ENCODE measurements at places on chromosomes 6 and 20.

GRCh38 chr6:161001421-161001820, 9.9 kb downstream of the MAP3K4 start:
- peak; percentile 41 for DNase-seq

GRCh38 chr20:40196846-40197436, 492.1 kb downstream of the MAFB start:
- DNase-seq, result no peak

DNA sequence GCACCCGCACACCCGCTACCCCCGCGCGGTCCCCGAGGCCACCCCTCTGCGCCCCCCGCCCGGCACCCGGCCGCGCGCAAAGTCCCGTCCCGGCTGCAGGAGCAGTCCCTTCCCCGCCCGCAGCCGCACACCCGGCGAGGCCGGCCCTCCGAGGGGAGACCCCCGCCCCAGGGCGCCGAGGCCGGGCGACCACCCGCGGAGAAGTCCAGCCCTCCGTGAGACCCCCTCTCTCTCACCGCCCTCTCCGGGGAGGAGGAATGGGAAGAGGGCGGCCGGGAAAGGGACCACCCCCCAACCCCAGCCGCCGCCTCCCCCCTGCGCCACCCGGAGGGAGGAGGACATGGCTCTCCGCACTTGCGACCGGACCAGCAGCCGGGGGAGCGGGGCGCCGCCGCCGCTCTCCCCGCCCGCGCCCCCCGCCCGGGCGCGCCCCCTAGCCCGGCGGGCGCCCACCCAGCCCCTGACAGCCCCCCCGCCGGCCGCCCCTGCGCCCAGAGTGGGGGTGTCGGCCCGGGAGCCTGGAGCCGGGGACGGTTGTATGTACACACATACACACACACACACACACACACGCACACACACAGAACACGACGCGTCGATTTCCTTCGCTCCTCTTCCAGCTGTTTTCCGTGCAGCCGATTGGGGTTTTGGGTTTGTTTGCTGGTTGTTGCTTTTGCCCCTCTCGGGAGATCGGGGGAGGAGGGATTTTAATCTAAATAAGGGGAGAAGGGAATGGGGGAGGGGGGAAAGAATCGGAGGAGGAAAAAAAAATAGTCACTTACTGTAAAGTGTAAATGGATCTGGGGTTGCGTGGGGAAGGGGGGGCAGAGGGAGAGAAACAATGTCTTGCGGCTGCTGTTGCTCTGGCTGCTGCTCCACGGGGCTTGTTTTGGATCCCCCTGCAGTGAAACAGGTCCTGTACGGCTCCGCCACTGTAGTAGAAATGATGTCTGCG, at the start of gene ATXN1:
ATXN1 (minus strand) TSS at position 945 of the 955 bp plus-strand sequence.
- DNase-seq, result peak; percentile 60

DNA sequence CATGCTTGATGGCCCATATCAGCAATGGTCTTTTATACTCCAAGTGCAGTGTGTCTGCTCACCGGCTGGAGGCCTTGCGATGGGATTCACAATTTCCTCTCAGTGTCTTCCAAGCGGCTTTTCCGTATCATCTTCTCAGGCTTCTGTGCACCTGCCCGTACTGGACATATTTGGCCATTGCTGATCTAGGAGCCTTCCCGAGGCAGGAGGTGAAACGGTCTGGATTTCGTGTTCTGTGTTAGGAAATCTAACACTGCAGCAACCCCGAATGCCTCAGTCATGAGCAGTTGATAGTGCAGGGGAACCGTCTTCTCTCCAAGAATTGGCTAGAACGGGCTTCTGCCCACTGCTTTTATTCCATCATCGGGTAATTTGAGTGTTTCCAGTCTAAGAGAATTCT, 60.5 kb downstream of the PPP1R14C start:
- DNase-seq, result no peak

GRCh38 chr6:14398953-14399352, 281.4 kb downstream of the CD83 start:
- DNase-seq, result no peak

DNA sequence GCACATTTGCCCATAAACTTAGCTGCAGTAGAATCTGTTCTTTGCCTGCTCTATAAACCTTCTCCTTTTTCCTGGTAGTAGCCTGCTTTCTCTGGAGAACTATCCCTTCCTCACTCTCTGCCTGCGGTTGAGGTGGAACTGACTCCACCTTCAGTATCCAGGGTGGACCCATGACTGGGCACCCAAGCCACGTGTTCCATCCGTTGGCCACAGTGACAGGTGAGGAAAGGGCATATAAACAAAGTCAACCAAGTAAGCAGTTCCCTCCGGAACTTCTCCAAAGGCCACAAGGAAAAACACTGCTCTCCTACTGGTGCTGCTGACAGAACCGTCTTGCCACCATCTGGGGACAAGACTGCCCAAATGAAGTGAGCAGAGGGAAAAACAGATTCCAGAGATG, 218.8 kb downstream of the TFAP2A start:
- DNase-seq, result no peak

Measured in HL-60 (cell line).